ENCODE measurements at places on chromosomes 3 and 15.

- H3K4me1 ChIP-seq: peaks cover 11% of the 10 kb centered on the region
- no peak for DNase-seq
- H3K4me3 ChIP-seq: no peak overlapping the region
- H3K36me3 ChIP-seq: no peaks in the 10 kb centered on the region
- no peaks in the 10 kb centered on the region for H3K27me3 ChIP-seq
These were observed 11.8 kb upstream of the LIPC start for GRCh38 chr15:58419803-58420524.

GRCh38 chr15:20345401-20345958, 196.1 kb downstream of the GOLGA6L6 start:
- no peaks in the 10 kb centered on the region for H3K27me3 ChIP-seq
- H3K27ac ChIP-seq: no peak overlapping the region
- no peak for DNase-seq
- no peaks in the 10 kb centered on the region for H3K36me3 ChIP-seq

GRCh38 chr3:99470841-99471240, 167.6 kb upstream of the COL8A1 start:
- no peak overlapping the region for H3K27ac ChIP-seq
- DNase-seq: no peak
- no peaks in the 10 kb centered on the region for H3K36me3 ChIP-seq

DNA sequence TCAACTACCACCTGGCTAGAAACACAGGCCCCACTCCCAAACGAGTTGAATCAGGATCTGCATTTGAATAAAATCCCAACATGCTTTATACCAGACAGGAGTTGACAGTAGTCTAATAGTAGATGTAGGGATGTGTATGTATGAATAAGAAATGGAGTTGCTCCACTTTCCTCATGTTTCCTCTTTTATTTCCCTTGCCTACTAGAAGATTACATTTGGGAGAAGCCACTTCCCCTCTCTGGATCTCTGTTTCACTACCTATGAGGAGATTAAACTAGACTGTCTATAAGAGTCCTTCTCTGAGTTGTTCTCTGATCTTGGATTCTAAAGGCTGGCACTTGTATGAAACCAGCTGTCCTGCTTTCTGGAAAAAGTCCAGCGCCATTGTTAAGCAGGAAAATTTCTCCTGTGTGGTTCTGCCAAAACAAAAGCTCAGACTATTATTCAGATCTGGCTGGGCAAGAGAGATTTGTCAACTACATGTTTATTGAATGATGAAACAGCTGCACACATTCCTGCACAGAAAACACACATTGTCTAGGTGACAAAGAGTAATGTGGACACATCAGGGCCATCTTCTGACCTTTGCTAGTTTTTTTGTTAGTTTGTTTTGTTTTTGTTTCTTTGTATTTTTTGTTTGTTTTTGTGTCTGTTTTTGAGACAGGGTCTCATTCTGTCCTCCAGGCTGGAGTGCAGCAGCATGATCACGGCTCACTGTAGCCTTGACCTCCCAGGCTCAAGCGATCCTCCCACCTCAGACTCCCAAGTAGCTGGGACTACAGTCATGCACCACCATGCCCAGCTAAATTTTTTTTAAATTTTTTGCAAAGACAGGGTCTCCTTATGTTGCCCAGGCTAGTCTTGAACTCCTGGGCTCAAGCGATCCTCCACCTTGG, 29.9 kb downstream of the ACP3 start:
- no peak for DNase-seq
- H3K27ac ChIP-seq: no peak overlapping the region
- no peak overlapping the region for H3K4me3 ChIP-seq
- no peaks in the 10 kb centered on the region for H3K4me1 ChIP-seq

DNA sequence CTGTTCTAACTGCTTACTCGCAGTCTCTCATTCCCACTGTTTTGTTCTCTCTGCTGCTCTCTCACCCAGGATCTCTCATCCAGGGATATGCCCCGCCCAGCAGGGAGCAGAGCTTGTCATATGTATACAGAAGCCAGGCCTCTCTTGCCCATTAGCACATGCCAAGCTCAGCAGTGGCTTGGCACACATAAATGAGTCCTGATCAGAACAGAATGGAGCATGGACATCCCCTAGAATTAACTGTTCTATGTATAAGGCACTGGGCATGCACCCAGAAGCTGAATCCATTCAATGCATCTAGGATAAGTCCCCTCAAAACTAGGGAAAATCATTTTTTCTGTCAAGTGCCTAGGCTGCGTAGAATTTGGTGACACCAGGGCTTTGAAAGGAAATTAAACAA, 61.6 kb downstream of the IGSF11 start:
- H3K4me1 ChIP-seq: no peaks in the 10 kb centered on the region
- no peak for DNase-seq
- no peak overlapping the region for H3K4me3 ChIP-seq
- no peak overlapping the region for H3K27ac ChIP-seq
- no peaks in the 10 kb centered on the region for H3K36me3 ChIP-seq
- H3K27me3 ChIP-seq: peaks cover 18% of the 10 kb centered on the region

- no peaks in the 10 kb centered on the region for H3K4me1 ChIP-seq
- no peak overlapping the region for H3K27ac ChIP-seq
- H3K36me3 ChIP-seq: no peaks in the 10 kb centered on the region
- no peaks in the 10 kb centered on the region for H3K27me3 ChIP-seq
- H3K4me3 ChIP-seq: no peak overlapping the region
These were observed 116.7 kb downstream of the FHIT start for GRCh38 chr3:61134532-61134931.

DNA sequence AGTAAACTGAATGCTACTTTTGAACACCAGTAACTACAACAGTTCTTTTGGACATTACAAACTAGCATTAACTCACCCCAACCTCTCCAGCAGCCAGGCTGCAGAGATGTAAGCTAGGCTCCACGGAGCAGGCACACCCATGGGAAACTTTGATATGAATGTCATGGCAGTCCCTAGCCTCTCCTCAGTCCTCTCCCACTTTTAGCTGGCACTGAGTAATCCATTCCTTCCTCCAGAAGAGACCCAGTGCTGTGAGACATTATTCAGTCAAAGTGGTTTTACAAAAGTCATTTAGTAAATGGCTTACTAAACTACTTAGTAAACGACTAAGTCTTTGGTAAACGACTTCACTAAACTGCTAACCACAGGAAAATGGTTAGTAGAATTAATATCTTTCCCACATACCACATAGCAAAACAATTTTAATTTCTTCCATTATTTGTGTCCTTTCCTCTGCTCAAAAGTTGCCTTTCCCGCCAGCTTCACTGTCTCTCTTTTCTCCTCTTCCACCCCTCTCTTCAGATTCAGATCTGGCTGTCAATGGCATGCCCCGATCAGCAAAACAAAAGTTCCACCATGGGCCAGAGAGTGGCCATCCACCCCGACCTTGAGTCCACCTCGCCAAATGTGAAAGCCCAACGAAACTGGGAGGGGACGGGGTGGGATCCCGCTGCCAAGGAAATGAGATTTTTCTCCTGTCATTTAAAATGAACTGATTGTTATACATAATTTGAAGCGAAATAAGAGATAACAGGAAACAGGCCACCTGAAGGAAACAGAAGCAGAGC, 67.5 kb upstream of the TJP1 start:
- no peaks in the 10 kb centered on the region for H3K4me1 ChIP-seq
- H3K27me3 ChIP-seq: peaks cover 7% of the 10 kb centered on the region
- no peaks in the 10 kb centered on the region for H3K36me3 ChIP-seq
- no peak overlapping the region for H3K4me3 ChIP-seq
- H3K27ac ChIP-seq: no peak overlapping the region
- DNase-seq: no peak
